ENCODE measurements at places on chromosomes 4 and X.

- DNase-seq = peak; percentile 5
Observed at GRCh38 chr4:82123934-82124333, 249.9 kb downstream of the HNRNPD start.

DNA sequence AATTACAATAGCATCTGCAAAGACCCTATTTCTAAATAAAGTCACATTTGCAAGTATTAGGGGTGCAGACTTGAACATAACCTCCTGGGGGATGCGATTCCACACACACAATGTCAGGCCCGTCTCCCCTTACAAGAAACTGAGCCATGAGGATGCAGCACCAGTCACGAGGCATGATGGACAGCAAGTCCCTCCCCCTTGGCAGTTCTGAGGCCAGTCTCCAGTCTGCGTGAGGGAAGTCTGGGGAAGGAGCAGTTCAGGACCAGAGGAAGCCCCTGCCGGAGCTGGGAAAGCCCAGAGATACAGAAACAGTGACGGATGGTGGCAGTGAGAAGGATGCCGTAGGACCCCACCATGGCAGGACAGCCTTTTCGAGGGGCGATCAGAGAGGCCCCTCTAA lies 9.4 kb downstream of the FAM53A start:
- no peak for DNase-seq

DNA sequence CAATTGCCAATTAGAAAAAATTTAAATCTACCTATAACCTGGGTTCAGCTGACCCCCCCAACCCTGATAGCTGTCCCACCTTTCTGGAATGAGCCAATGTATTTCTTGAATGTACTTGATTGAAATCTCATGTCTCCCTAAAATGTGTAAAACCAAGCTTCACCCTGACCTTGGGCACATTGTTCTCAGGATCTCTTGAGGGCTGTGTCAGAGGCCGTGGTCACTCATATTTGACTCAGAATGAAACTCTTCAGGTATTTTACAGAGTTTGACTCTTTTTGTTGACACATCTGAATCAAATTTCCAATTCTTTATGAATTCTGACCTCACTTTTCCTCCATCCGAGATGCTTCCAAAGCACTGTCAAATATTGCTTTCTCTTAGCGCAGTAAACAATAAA lies 115.3 kb upstream of the BEND4 start:
- DNase-seq = no peak

GRCh38 chr4:110668463-110669235 lies 45.8 kb upstream of the PITX2 start:
- DNase-seq = no peak

DNA sequence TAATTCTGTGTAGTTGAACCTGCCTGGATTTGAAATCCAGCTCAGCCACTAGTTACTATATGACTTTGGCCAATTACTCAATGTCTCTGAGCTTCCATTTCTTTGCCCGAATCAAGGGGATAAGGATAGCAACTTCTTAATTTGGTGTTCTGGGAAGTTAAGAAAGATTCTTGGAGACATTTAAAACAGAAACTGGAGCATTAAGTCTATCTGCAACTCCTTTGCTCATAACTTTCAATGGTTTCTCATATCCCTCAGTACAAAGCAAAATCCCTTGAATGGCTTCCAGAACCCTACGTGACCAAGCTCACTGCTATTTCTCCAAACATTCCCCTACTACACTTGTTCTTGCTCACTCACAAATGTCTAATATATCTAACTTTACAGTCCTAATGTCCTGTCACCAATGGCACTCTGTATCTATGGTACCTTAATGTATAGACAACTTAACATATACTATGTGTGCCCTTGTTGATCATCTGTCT lies 849.1 kb upstream of the SLIT2 start:
- DNase-seq = no peak

Measured in T follicular helper cell (primary cell).